ENCODE measurements at places on chromosomes 5 and 9.

DNA sequence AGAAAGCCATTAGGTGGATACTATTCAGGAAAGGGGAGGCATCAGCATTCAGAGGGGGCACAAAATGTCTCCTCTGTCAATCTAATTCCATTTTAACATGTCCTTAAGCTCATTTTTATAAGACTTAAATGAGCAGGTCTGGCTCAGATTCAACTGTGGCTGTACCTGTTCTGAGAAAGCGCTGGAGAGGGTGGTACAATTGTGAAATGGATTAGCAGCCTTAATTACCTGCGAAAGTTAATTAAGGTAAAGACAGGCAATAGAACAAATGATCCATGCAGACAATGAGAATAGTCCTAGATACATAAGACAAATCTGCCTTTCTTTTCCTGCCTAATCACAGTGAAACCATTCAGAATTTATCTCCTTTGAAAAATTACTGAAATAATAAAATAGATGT, 96.2 kb downstream of the TAF11L14 start:
- no peak for DNase-seq

- DNase-seq, result no peak
Observed at GRCh38 chr5:86885489-86886230, 267.9 kb downstream of the COX7C start.

GRCh38 chr5:151612689-151613427, 21.7 kb upstream of the FAT2 start:
- DNase-seq, result no peak

- peak; percentile 87 for DNase-seq
Observed at GRCh38 chr9:133141833-133142595, 21.0 kb upstream of the RALGDS start.

GRCh38 chr9:131258698-131259431, 17.4 kb downstream of the FAM78A start:
- DNase-seq, result no peak

Data from activated gamma-delta T cell treated with Interleukin-2 at 50 U/mL for 16 hours (primary cell).